NCI-H1048 (cell line): ENCODE measurements at places on chromosomes 5 and 9.
A peak's percentile ranks its signal among the peaks of the same experiment; 100 is the strongest.

GRCh38 chr9:99181206-99181605 lies 40.5 kb downstream of the ALG2 start:
- DNase-seq: no peak

GRCh38 chr9:21985964-21986667 lies 8.1 kb downstream of the CDKN2A start:
- no peak for DNase-seq

DNA sequence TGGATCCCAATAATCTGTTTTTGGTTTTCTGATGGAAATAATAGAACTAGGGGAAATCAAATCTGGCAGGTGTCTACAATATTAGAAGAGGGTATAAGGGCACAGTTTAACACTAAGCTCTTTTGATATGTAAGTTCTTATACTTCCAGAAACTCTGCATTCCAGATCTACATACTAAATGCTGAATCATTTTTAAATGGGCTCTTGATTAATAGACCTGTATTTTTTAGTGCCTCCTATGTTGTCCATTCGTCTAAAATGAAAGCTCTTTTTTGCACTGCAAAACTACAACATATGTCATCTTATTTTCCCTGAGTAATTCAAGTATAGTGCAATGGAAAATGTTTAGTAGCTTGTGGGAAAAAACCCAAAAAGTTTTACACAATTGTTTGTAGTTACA lies 44.2 kb downstream of the NR6A1 start:
- DNase-seq: no peak

- DNase-seq: no peak
Measured at GRCh38 chr9:11414241-11414640, 801.4 kb upstream of the PTPRD start.

DNA sequence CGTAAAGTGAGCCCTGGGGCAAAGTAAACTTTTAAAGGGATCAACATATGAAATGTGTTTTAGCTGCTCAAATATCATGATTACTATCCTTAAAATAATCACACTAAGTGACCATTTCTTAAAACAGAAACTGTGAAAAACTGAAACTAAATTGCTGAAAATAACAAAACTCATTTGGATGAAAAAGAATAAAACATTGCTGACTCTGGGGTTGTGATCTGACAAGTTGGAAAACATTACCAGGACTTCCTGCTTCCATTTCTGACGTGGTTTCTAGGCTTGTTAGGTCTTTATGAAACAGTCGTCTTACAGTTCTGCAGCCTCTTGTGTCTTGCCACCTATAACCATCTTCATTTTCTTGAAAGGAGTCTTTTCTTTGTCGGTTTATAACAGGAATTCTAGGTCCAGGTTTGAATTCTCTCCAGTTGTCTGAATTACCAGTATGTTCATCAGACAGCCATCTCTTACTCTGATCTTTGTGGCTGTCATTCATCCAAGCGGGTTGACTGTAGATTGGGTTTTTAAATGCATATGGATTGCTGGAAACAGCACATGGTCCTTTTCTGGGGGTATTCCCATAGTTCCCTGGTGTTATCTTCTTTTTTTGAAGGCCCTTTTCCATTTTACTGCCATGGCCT lies 1.7 kb downstream of the TUT7 start:
- no peak for DNase-seq

DNA sequence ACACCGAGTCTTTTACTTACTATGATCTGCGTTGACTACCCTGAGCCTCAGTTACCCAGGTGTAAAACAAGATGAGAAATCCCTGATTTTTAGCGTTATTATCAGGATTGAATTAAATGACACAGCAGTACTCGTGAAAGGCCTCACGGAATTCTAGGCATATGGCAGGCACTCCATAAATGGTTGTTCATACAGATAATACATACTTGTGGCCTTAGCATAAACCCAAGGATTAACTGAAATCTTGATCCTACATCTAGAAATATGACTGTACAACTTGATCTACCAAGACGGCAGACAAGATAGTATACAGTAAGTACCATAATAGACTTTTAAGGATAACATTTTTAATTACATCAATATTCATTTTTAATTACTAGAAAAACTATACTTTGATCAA lies 409.8 kb downstream of the BNC2 start:
- DNase-seq: no peak

- DNase-seq: no peak
Measured at GRCh38 chr9:36803961-36804360, 230.1 kb downstream of the PAX5 start.

- no peak for DNase-seq
Measured at GRCh38 chr9:116543731-116544400, 143.2 kb upstream of the TRIM32 start.

GRCh38 chr5:93395010-93395409 lies 186.0 kb downstream of the NR2F1-AS1 start:
- no peak for DNase-seq

DNA sequence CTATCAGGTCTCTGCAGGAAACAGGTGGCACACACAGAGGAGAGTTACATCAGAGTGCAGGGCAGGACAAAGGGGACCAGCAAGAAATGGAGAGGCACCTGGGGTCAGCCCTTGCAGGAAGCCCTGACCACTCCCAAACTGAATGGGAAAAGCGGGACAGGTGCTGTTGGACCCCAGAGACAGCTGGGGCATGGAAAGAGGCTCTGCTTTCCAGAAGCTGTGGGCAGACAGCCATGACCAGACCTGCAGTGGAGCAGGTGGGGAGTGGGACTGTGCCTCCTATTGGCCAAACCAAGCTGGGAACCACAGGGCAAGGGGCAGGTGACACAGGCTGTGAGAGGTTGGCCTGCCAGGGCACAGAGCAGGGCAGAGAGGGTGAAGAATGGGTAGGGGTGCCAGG lies 125.8 kb downstream of the BOD1 start:
- no peak for DNase-seq

DNA sequence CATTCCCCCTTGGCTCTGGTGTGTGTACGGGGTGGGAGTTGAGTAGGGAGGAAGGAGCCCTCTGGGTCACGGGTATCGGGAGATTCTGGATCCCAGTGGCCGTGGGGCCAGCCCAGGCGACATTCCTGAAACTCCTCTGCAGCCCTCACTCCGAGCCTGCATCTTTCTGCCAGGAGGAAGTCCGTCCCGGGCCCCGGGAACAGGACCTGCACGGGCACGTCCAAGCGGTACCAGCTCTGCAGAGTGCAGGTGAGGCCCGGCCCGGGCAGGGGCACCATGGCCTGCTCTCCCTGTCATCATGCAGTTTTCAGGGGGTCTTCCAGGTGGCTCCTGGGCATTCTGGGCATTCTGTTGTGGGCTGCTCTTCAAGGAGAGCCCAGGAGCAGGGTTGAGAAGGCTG lies 3.7 kb downstream of the ADAMTSL2 start:
- DNase-seq: no peak

DNA sequence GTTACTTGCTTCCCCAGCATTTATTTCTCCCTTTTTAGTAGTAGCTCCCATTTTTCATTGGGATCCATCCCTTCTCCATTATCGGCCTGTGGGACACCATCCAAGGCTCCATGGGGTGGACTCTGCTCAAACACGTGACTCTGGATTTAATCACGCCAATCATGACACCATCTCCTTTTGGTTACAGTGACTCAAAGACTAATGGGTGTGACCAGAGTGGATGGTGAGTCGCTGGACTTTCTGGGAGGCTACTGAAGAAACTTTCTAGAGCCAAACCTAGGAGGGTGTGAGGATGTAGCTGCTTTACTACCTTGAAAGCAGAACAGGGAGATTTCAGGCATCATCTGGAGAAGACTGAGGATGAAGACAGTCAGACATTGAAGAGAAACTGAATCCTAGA lies 93.1 kb downstream of the PJA2 start:
- no peak for DNase-seq

DNA sequence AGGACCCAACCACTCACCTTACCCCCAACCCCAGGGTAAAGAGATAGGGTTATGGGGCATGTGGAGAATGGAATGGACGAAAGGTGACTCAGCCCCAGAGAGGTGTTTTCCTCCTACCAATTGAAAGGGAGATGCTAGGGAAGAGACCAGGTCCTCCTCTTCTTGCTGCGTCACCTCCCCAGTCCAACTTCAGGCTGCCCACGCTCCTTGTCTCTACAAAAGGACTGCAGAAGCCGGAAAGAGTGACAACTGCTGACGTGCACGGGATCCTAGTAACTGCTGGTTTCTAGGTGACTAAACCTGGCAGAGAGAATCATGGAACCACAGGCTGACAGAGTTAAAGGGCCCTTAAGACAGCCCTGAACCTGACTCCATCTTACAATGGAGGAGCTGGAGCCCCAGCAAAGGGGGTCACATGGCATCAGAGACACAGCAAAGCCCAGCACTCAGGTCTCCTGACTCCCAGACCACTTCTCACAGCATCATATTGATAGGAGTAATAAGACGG lies 2.2 kb downstream of the GPX3 start:
- no peak for DNase-seq

GRCh38 chr5:60960591-60960990 lies 15.6 kb downstream of the NDUFAF2 start:
- DNase-seq: no peak

DNA sequence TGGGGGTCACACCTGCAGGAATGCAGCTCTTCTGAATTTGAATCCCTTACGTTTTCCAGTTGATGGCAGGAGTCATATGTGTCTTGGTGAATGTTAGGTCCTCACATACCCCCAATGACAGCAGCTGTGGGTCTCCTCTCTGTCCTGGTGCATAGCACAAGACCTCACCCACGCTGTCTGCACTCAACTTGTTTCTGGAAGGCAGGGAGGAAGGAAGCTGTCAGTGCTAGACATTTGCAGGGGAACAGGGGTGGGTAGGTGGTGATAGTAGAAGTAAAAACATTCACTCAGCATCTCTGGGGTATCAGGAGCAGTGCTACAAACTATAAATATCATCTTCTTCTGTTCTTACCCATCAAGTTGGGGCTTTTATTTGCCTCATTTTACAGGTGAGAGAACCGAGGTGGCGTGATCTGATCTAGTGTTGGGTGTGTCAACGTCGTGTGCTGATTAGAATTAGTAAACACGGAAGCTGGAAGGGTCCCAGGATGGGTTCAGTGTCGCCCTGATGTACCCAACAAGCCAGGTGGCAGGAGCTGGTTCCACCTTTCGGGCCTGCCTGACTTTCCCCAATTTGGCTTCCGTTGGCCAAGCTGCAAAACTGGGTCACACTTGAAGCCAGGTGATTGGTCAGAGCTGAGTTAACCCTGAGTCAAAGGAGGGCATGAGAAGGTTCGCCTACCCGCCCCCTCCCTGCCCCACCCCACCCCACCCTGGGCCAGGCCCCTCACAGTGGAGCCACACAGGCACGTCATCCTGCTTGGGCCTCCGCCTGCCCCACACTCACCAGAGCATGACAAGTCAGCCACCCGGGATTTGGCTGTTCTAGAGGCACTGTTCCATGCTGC lies 15.8 kb downstream of the ERGIC1 start:
- DNase-seq: no peak

DNA sequence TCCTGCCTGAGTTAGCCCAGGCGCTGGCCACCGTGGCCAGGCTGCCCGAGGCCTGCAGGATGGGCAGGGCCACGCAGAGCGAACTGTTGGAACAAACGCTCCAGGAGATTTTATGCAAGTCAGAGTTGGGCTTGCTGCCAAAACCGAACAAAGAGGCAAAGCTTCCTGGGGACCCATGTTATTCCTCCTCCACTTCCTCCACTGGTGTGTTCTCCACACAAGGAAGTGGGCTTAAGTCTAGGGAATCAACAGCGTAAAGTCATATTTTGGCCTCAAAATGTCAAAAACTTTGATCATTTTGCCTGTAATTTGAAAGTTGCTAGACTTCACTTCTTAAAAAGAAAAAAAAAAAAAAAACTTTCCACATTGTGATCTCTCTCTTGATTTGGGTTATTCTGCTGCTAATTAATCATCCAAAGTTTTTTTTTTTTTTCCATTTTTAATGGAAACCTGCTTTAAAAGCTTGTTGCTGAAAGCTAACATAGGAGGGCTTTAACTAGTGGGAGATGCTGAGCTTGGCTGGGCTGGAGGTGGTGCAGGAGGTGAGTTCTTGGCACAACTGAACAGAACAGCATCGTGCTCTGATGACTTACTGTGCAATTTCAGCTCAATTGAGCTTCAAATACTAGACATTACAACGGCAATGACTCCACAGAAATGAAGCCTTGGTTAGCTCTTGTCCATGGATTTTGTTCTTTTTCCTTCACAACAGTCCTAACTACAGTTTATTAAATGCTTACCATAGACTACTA lies 73.0 kb downstream of the PTPDC1 start:
- DNase-seq: peak; percentile 48

DNA sequence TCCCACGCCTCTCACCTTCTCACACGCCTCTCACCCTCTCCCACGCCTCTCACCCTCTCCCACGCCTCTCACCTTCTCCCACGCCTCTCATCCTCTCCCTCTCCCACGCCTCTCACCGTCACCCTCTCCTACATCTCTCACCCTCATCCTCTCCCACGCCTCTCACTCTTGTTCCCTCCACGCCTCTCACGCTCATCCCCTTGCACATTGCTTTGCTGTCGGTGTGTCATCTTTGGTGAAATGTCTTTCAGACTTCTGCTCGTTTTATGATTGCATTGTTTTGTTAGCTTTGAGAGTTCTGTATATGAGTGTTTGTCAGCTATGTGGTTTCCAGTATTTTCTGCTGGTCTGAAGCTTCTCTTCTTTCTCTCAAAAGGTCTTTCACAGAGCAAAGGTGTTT lies 102.7 kb downstream of the EHMT1 start:
- no peak for DNase-seq
